ENCODE measurements at places on chromosomes 1 and 21. TPM values are rescaled to one million over a fixed set of nuclear protein-coding genes. Genes with fewer than 3 reads are reported as not detected.

HRNR gene
- total RNA-seq: not detected

CADM3 gene
- 0.22 TPM for total RNA-seq

XCL2 gene
- total RNA-seq: not detected

CRYBG2 gene
- not detected for total RNA-seq

EPHX1 gene
- 69.1 TPM for total RNA-seq

CD34 gene
- total RNA-seq: 0.12 TPM

PROK1 gene
- total RNA-seq: not detected

MNDA gene
- not detected for total RNA-seq

KCNN3 gene
- 1.8 TPM for total RNA-seq

UBXN11 gene
- 8.7 TPM for total RNA-seq

UFC1 gene
- total RNA-seq: 84.2 TPM

GSTM5 gene
- not detected for total RNA-seq

NKAIN1 gene
- total RNA-seq: 2.9 TPM

ST6GALNAC5 gene
- total RNA-seq: 6.2 TPM

TOR1AIP2 gene
- total RNA-seq: 85.2 TPM

OR2T2 gene
- not detected for total RNA-seq

C1orf105 gene
- total RNA-seq: not detected

CACNA1S gene
- total RNA-seq: 0.07 TPM
